ENCODE measurements at places on chromosomes 11 and 22.

GRCh38 chr11:115409691-115410220 is 94.5 kb downstream of the CADM1 start:
- DNase-seq: no peak

DNA sequence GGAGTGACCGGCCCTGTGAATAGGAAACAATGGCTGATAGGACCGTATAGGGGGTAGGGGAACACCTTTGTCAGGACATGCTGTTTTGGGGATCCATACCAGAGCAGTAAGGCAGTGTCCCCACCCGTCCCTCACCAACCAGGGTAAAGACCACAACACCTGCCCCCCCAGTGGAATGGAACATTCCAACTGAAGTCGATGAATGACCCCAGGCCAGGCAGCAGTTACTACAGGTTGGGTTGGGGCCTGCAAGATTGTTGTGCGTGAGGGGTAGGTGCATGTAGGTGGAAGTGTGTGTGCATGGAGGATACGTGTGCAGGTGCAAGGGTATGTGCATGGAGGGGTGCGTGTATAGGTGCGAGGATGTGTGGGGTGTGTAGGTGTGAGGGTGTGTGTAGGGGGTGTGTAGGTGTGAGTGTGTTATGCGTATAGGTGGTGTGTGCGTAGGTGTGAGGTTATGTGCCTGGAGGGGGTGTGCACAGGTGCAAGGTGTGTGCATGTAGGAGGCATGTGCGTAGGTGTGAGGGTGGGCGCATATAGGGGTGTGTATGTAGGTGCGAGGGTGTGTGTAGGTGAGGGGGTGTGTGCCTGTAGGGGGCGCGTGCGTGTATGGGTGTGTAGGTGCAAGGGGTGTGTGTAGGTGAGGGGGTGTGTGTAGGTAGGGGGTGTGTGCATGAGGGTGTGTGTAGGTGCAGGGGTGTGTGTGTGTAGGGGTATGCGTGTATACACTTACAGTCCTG is 32.9 kb downstream of the PISD start:
- no peak for DNase-seq

DNA sequence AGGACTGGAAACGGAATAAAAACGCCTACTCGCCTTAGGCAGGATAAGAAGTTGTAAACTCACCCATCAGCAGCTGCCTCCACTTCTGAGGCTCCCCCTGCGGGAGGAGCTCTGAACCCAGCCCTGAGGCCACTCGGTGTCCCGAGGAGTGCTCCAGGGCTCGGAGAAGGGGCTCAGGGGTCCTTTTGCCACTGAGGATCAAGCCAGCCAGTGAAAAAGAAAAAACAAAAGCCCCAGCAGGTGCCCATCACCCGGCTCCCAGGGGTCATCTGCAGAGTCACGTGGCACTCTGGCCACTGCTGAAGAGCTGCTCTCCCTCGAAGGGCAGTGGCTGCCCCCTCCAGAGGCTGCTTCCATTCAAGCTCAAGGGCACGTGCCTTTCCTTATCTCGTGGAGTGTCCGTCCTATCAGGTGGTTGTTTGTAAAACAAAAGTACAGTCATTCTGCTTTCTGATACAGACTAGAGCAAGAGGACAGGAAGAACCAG is 29.0 kb downstream of the NUP50 start:
- no peak for DNase-seq

GRCh38 chr11:68775951-68776388 is 24.6 kb upstream of the TESMIN start:
- DNase-seq: no peak

- DNase-seq: no peak
Measured at GRCh38 chr22:38320605-38321402, 3.6 kb upstream of the CSNK1E start.

DNA sequence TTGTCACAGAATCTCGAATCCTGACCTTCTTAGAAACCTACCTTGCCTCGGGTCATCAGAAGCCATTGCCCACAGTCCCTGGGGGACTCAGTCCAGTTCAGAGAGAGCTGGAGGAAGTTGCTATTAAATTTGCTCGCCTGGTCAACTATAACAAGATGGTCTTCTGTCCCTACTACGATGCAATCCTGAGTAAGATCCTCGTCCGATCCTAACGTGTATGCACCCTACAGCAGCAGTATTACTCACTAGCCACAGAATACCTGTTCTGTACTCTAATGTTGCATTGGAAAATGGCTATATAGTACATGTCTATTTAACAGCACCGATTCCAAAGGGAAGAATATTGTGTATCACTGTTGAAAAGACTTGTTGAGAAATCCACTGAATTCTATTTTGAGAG is 33.1 kb downstream of the TCP11L1 start:
- DNase-seq: no peak

DNA sequence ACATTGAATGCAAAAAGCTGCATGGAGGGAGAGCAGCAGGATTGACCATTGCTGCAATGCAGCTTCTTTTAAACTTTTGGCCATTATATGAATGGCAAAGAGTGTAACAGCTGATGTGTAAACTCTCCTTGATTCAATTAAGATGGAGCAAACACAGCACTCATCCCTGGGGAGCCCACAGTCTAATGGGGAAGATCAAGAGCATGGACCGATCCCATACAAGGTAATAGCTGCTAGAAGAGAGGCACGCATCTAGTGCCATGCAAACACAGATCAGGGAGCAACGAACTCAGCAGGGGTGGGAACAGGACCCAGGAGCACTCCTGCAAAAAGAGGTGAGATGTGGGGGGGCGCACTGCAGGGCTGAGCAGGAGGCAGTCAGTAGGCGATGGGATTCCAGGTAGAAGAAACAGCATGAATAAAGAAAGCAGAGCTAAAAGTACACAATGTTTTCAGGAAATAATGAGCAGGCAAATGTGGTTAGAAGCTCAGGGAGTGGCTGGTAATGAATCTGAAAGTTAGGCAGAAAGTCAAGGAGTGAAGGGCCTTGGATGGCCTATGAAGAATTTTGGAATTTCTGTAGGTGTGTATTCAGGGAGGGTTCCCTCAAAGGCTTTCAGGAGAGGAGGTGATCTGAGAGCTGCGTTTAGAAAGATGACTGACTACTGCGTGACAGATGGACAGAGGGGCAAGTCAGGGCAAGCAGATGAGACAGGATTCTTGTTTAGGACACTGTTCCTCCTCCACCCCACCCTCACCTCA is 17.2 kb upstream of the BMAL1 start:
- DNase-seq: no peak

All from activated T-helper 9 cell treated with anti-CD3 and anti-CD28 coated beads, Interleukin-2, amount 50 U/mL, for 16 hours (primary cell).